ENCODE measurements at places on chromosomes 3 and 15.
A peak's percentile ranks its signal among the peaks of the same experiment; 100 is the strongest.

DNA sequence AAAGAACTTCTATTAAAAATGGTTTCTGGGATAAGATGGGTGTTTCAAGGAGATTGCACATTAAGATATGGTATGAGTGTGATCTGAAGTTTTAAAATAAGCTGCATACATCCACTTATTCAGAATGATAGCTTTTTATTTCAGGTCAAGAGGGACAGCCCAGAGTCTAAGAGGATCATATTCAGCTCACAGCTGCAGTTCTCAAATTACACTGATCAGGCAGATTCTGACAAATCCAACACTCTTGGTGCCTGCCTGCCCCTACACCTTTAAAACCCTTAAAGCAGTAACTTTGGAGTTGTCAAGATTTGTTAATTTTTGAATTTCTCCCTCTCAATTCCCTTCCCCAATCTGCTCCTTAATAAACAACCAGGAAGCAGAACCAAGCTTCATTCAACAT is 9.1 kb upstream of the TMEM87A start:
- DNase-seq = no peak

DNA sequence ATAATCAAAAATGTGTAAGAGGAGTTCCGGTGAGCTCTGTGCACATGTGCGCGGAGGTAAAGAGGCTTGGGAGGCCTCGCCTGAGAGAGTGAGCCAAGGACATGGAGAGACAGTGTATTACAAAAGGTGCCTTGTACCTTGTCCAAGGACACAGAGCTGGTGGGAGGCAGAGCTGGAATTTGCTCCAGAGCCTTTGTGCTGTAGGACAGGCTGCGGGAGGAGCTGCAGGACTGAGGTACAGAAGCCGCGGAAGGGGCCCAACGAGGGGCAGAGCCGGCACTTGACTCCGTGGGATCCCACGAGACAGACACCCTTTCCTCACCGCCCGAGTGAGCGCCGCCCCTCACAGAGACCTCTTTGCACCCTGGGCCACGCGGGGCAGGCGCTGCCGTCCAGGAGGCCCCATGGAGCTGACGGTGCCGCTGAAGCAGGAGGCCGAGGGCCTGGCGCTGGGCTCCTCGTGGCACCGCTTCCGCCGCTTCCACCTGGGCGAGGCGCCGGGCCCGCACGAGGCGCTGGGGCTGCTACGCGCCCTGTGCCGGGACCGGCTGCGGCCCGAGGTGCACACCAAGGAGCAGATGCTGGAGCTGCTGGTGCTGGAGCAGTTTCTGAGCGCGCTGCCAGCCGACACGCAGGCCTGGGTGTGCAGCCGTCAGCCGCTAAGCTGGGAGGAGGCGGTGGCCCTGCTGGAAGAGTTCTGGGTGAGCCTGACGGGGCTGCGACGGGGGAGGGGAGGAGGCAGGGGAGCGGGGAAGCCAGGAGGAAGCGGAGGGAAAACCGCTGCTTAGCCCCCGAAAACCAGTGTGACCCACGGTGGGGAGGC is 68.7 kb downstream of the SLTM start:
- DNase-seq = no peak

DNA sequence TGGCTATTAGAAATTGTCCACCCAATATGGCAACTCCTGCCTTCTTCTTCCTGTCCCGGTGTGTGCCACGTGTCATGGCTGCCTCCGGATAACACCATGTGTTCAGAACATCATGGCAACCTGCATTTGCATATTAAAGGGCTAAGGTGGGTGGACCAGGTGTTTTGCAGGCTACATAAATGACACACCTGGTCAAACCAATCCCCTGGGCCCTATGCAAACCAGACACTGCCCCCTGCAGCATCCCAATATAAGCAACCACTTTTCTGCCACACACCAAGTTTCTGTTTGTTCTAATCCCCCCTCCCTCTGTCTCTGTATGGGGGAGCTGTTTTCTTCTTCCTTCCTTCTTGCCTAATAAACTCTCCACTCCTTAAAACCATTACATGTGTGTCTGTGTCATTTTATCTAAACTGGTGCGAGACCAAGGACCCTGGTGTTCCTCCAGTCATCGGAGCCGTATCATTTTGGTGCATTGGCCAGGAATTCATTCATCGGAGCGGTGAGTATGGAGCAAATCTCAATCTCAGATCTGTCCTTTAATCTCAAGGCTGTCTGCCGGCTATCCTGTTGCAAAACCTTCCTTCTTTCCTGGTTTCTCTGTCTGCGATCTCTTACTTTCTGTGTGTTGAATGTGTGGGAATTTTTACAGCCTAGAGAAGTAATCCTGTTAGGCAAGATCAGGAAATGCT is 44.5 kb downstream of the NCEH1 start:
- DNase-seq = no peak

GRCh38 chr3:149104484-149104883 is 18.2 kb upstream of the HLTF start:
- no peak for DNase-seq

DNA sequence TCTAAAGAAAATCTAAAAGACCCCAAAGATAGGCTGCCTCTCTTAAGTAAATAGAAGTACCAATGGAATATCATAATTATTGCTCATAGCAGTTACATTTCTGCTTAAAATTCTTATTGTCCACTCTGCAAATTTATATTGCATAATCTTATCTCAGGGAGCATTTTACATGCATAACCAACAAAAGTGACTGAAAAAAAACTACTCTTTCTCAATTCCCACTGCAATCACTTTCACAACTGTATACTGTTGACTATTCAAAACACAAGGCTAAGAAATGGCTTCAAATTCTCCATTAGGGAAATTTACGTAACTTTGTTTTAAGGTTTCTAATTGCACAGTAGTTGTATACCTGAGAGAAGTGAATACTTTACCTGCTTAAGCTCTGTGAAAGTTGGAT is 56.3 kb downstream of the HMG20A start:
- DNase-seq = no peak

DNA sequence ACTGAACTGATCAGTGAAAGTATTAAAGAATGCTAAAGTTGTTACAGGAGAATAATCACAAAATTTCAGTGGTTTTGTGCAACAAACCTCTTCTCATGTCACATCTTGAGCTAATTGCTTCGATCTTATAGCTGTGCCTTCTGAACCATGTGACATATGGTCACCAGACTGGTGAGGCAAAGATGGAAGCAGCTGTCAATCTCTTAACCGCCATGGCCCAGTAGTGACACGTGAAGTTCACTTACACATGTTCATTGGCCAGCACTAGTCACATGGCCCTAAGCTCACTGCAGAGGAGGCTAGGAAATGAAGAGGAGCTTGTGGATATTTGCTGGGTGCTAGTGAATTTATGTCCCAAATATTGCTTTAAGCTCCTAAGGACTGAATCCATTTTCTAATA is 32.5 kb downstream of the BOC start:
- DNase-seq = no peak

DNA sequence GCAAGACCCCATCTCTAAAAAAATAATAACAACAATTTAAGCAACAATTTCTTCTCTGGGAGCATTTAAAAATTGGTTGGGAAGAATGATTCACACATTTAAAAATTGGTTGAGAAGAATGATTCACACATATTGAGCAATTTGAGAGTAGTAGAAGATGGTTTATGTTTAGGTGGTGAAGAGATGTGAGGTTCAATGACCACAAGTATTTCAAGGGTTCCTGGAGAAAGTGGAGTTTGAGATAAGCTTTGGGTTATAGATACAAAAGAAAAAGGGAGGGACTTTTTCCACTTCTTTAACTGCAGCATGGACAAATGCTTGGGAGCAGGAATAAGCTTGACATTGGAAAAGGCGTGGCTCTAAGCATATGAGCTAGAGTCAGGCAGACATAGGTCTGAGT is 145.7 kb upstream of the NPHP3 start:
- no peak for DNase-seq

GRCh38 chr3:52181543-52181942 is 16.4 kb upstream of the ALAS1 start:
- no peak for DNase-seq

- no peak for DNase-seq
Measured at GRCh38 chr3:130948001-130948773, 54.3 kb downstream of the ATP2C1 start.

GRCh38 chr15:60408463-60408981 is 10.7 kb upstream of the ANXA2 start:
- DNase-seq = peak; percentile 40

DNA sequence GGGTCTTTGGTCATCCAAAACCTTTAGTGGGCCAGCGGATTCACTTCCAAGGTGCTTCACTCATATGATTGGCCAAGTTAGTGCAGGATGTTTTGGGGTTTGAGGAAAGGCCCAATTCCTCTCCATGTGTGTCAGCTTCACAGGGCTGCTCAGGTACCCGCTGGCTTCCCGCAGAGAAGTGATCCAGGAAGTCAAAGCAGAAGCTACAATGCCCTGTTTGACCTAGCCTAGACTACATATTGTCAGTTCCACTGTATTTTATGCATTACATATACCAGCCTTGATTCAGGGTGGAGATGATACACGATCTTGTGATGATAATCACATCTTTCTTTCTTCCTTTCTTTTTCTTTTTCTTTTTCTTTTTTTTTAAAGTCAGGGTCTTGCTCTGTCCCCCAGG is 32.1 kb downstream of the PDE8A start:
- no peak for DNase-seq

GRCh38 chr3:87997298-87997697 is 61.5 kb downstream of the CGGBP1 start:
- DNase-seq = peak; percentile 35

DNA sequence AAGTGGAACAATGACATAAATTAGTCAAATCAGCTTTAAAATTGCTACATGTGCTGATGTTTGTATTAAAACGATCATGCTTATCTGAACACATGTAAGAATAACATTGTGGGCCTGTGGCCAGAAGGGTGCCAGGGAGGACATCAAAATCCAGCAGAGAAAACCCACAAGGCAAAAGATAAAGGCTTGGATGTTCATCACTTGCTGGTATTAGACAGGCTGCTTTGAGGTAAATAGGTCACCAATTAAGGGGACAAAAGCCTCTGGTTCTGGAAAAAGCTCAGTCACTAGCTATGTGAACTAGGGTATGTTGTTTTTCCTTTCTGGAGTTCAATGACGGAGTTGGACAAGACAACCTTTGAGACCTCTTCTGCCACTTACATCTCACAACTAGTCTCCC is 74.4 kb upstream of the TMEM108 start:
- DNase-seq = no peak

DNA sequence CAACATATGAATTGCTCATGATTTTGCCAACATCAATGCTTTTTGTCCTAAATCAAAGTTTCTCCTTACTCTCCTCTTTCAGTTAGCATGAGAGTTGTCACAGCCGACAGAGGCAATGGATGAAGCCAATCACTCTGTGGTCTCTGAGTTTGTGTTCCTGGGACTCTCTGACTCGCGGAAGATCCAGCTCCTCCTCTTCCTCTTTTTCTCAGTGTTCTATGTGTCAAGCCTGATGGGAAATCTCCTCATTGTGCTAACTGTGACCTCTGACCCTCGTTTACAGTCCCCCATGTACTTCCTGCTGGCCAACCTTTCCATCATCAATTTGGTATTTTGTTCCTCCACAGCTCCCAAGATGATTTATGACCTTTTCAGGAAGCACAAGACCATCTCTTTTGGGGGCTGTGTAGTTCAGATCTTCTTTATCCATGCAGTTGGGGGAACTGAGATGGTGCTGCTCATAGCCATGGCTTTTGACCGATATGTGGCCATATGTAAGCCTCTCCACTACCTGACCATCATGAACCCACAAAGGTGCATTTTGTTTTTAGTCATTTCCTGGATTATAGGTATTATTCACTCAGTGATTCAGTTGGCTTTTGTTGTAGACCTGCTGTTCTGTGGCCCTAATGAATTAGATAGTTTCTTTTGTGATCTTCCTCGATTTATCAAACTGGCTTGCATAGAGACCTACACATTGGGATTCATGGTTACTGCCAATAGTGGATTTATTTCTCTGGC is 2.5 kb downstream of the OR4F6 start:
- no peak for DNase-seq

All from CD4-positive, alpha-beta T cell treated with Interleukin-6 at 100 ng/mL for 8 hours (primary cell).